D721Med (cell line): ENCODE measurements at places on chromosomes 13 and 19.
A peak's percentile ranks its signal among the peaks of the same experiment; 100 is the strongest.

GRCh38 chr19:35095667-35096368, 19.8 kb upstream of the FXYD3 start:
- no peak for DNase-seq

DNA sequence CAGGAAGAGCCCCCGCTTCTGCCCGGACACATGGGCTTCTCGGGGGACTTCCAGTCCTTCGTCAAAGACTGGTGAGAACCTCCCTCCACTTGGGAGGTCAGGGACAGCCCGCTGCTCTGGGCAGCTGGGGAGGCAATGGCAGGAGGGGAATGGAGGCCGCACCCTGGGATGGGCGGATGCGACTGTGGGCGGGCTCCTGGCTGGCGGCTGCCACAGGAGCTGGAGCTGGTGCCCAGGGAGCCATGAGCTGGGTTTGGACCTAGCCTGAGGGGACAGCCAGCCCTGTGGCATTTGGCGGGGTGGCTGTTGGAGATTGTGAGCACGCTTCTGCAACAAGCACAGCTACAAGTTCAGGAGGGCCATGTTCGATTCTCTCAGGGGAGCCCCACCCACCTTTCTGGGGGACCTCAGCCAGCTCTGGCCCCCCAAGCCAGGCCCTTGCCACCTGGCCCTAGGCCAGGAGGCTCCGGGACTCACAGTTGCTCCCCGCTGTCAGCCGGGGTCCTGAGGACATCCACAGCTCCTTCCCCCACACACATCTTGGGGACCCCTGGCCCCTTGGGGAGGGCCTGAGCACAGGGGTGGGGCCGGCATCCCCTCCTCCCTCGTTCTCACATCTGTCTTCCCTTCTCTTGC, 3.0 kb upstream of the TGFBR3L start:
- no peak for DNase-seq

GRCh38 chr13:39397226-39397895, 205.6 kb downstream of the LHFPL6 start:
- DNase-seq: no peak

DNA sequence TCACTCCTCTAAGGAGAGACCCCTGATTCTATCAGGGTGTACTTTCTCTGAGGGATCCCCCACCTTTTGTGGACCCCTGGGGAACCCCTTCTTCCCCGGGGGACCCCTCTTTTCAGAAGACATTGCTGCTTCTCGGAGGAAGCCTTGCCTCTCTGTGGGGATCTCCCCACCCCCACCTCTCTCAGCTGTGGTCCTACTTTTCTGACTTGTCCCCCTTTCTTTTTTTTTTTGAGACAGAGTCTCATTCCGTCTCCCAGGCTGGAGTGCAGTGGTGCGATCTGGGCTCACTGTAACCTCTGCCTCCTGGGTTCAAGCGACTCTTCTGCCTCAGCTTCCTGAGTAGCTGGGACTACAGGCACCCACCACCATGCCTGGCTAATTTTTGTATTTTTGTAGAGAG, 18.4 kb upstream of the GATAD2A start:
- DNase-seq: no peak

DNA sequence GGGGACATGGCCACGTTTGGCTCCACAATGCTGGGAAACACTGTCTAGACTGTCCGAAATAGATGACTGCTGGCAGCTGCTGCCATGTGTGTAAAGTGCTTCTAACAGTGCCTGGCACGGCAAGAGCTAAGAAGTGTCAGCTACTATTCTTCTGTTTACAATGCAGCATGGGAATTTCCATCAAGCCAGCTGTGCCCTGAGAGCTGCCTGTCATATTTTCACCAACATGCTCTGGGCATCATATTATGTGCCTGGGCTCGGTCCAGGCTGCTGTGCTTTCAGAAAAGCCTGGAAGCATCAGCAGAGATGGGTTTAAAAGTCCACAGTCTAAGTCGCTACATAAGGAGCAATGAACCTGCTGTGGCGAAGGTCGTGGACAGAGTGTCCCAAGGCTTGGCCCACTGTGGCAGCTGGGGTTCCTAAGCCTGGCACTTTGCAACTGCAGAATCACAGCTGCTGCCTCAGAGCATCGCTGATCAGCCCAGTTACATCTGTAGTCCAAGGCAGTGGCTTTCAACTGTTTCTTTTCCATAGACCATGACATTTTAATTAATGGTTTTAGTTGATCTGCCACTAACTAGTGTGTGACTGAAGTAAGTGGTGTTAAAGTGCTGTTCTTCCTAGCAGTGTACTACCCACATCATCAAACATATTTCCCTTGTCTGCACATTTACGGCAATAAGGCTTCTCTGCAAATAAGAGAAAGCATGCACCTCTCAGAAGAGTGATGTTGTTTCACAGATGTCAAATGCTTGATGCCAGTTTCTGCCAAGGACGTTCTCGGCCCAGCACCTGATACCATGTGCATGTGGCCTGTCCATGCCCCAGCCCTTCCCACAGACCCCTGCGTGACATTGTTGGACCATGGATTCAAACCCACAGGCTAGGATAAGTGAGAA, 95.7 kb upstream of the C1QTNF9B start:
- DNase-seq: no peak

DNA sequence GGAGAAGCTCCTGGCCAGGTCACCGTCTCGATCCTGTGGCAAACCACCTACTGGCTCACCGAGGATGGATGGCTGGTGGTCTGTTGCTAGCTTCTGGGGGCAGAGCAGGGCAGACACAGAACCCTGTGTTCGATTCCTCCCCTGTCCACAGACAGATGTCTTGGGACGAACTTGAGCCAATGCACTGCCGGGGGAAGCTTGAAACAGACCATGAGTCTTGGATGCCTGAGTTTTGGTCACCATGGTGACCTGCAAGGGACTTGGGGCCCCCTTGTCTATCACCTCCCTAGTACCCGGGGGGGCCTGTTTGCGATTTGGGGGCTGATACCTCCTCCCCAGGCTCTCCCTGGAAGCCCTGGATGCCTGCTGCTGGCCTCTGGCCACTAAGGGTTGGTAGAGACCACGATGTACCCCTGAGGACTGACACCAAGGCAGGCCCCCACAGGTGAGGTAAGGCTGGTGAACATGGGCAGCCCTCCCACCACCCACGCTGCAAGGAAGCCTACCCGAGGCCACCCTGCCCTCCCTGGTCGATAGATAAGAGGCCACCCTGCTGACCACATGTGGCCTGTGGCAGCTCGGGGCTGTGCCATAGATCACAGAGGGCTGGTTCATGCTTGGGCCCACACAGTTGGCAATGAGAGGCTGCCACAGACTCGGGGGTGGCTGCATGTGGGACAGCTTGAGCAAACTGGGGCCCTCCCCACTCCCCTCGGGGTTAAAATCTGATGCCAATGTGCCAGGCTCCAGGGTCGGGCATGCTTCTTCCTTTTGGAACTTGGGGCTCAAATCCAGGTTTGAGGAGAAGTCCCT, 10.7 kb downstream of the IQCN start:
- DNase-seq: no peak

DNA sequence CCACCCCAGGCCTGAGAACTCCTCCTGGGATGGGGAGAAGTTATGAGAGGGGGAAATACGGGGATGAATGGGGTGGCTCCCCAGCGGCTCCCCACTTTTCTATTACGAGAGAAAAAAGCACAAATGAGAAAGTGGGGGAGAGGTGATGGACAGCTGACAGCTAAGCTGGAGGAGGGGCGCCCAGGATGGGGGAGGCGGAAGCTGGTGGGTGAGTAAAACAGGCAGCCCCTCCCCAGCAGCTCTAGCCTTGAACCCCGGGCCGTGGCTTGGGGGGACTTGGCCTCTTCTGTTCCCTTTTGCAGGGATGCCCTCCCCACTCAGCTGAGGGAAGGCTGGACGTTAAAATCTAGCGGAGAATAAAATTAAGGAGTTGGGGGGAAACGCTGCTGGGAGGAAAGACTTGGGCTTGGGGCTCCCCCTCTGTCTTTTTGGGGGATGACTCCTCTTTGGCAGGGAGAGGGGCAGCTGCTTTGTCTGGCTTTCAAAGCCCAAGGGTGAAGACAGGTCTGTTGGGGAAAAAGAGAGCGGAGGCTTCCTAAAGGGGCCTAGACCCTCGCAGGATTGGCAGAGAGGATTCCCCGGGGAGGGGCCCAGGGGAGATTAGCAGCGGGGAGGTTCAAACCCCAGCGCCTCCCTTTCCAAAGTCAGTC, 1.4 kb upstream of the SAMD1 start:
- no peak for DNase-seq

- DNase-seq: peak; percentile 58
Measured at GRCh38 chr19:52188822-52189734, 774 bp upstream of the PPP2R1A start.

DNA sequence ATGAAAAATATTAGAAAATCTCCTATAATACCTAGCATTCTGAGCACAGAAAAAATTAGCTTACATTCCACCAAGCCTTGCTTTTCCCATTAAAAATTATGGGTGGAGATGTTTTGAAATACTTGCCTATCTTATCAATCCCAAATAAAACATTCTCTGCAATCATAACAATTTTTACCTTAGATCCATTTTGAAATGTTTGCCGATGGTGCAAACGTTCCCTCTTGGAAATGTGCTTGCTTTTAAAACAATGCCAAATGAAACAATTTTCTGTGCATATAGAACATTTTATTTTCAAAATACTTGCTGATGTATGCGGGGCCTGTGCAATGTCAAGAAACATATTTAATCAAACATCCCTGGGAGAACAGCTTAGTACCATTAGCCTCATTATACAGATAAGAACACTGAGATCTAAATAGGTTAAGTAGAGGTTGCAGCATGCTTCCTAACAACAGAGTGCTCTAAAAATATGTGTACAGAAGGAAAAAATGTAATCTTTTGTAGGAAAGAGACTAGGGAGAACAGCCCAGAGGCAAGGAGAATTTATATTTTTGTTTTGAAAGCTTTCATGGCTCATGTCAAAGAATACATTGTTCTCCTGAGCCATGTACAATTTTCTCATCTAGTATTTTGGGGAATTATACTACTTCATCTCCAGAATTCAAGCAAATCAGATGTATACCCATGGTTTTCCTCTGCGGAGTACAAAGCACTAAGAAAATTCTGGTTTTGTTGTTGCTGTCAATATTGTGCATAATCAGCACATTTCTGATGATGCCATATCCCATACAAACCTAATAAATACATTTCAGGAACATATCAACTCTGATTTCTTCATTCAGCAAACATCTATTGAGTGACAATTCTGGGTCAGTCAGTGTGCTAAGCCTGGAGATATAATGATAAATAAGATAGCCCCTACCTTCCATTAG, 25.9 kb upstream of the FNDC3A start:
- DNase-seq: no peak

DNA sequence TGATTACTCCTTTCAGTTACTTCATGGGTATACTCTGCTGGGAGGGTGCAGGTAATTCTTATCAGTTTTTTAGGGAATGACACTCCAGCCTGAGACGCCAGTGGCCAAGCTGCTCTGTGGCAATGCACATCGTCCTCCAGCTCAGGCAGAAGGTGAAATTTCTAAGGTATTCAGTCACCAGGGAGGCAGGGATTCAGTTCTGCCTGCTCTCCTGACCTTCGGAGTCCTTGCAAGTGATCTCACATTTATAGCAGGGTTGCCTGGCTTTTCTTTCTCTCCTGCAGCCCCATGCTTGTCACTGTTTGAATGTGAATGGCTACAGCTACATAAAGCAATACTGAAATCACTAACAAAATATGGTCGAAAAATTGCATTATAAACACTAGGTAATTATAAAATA, 1447.5 kb downstream of the EFNB2 start:
- DNase-seq: no peak

DNA sequence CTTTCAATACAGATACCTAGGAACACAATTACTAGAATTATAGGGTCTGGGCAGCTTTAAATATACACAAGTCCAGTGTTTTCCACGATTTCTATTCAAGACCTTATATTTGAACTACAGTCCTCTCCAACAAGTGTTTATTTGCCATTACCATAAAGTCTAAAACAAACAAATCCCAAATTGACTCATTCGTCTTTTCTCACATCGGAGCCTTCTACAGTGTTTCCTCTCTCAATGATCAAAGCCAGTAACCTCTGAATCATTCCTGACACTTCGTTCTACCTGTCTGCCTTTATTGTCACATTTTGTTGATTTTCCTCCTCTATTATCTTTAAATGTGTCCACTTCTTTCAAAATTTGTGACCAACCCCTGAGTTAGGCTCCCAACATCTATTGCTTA, 1356.5 kb upstream of the SLC10A2 start:
- DNase-seq: no peak

DNA sequence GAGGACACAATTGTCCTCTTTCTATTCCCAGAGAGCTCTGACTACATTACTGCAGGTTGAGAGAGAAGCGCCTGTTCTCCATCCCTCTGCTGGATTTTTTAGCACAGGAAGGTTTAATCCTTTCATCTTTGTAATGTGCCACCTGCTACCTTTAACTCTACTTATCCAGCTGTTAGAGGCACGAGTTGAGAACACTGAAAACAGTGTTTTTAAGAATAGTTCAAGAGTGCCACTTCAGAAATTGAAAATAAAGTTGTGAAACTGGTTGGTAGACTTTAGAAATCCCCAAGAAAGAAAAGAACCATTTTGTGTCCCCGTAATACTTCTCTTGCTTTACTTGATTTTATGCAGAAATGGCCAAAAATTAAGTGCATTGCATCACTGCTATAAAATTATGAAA, 20.6 kb downstream of the FREM2 start:
- no peak for DNase-seq

DNA sequence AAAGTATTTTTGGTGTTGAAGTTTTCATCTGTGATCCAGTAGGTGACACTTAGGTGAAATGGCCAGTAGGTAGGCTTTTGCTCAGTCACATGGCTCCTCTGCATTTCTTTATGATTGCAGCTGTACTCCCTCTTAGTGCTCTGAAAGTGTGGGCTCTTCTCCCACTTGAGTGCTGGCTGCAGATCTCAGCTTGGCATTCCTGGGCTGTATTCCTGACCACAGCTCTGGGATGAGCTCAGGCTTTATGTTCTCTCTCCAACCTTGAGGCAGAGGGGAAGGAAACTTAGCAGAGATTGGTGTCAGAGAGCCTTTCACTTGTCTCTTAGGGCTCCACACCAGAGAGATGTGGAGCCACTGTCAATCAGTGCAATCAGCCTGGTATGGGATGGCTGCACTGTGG, 254.3 kb downstream of the NDFIP2 start:
- DNase-seq: no peak

DNA sequence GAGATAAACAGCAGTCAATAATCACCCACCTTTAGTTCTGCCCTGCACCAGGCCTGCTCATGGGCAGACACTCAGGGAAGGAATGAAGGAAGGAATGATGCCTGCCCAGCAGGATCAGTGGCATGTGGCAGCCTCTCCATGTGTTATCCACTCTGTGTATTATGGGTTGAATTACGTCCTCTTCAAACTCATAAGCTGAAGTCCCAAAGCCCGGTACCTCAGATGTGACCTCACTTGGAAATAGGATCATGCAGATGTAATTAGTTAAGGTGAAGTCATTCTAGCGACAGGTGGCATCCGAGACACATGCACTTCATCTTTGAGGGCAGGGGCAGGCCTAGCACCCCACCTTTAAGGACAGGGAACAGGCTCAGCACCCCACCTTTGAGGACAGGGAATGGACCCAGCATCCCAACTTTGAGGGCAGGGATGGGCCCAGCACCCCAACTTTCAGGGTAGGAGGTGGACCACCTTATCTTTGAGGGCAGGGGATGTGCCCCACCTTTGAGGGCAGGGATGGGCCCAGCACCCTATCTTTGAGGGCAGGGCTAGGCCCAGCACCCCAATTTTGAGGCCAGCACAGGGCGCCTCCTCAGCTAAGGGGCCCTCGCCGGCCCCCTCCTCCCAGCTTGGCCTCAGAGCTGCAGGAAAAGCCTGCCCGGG, 127.6 kb downstream of the URI1 start:
- DNase-seq: no peak

- no peak for DNase-seq
Measured at GRCh38 chr19:38932425-38933179, 1.9 kb downstream of the MRPS12 start.
